ENCODE measurements at places on chromosomes 6 and 20.

- peaks cover 7% of the 10 kb centered on the region for H3K27me3 ChIP-seq
- DNase-seq: no peak
- H3K27ac ChIP-seq: peak overlapping the region; percentile 64
- no peak overlapping the region for H3K4me3 ChIP-seq
These were observed 9.2 kb downstream of the CST3 start for GRCh38 chr20:23628402-23629016.

DNA sequence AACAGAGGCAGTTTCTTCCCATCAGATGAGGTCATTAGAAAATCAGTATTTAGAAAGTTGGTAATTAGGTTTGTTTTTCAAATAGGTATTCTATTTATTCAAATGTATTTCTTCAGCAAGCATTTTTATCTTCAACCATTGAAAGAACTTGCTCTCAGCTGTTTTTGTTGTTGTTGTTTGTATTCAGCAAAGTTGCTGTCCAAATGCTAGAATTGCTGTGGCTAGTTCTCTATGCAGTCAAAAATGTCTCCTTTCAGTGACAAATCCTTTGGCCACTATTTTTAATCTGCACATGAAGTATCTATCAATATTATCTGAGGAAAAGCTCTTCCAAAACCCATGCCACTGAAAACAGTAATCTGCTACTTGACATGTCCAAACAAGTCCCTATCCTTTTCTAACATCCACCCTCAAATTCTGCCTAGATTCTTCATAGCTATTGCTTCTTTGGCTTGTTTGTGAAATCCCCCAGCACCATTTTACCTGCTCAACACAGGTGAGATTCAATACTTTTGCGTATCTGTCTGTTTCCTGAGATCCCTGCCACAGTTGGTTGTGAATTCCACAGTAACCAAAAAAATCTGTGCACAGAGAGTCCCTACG is 1005.4 kb downstream of the GRIK2 start:
- no peak overlapping the region for H3K4me3 ChIP-seq
- H3K27me3 ChIP-seq: no peaks in the 10 kb centered on the region
- H3K36me3 ChIP-seq: no peaks in the 10 kb centered on the region
- H3K4me1 ChIP-seq: peaks cover 5% of the 10 kb centered on the region
- no peak for DNase-seq
- H3K27ac ChIP-seq: no peak overlapping the region

DNA sequence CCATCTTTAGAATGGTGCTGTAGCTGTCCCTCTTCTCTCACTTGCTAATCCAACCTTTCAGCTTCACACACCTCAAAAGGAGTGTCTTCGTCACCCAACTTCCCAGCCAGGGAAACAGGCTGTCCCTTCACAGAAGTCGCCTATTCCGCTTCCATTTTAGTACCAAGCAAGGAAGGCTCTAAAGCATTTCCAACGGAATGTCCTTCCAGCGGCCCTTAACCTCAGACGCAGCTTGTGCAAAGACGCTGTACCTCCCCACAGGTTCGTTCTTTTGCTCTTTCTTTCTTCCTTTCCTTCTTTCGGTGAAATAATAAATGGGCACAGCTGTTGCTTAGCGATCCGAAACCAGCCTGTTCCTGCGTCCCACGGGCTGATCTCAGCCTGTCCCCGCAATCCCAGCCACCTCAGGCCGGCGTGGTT is 1.5 kb downstream of the PTPRT start:
- peaks cover 84% of the 10 kb centered on the region for H3K27me3 ChIP-seq
- no peak overlapping the region for H3K27ac ChIP-seq
- DNase-seq: no peak
- no peaks in the 10 kb centered on the region for H3K36me3 ChIP-seq
- peak overlapping the region; percentile 60 for H3K4me3 ChIP-seq

DNA sequence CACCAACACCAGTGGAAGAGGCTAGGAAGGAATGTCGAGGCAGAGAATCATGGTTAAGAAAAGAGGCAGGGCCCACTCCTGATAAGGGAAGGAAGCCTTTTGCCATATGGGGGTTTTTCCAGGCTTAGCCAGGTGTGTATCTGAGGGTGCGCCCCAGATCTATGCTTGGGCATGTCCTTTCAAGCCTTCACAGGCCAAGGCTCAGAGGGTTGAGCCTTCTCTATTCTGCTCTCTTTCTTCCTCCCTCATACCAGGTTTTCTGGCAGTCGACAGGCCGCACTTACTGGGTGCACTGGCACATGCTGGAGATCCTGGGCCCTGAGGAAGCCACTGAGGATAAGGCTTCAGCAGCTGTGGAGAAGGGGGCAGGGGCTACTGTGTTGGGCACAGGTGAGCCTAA is 4.7 kb downstream of the CUL9 start:
- no peak for DNase-seq
- H3K36me3 ChIP-seq: peaks cover 42% of the 10 kb centered on the region
- no peak overlapping the region for H3K27ac ChIP-seq
- no peak overlapping the region for H3K4me3 ChIP-seq
- H3K27me3 ChIP-seq: no peaks in the 10 kb centered on the region
- peaks cover 22% of the 10 kb centered on the region for H3K4me1 ChIP-seq

DNA sequence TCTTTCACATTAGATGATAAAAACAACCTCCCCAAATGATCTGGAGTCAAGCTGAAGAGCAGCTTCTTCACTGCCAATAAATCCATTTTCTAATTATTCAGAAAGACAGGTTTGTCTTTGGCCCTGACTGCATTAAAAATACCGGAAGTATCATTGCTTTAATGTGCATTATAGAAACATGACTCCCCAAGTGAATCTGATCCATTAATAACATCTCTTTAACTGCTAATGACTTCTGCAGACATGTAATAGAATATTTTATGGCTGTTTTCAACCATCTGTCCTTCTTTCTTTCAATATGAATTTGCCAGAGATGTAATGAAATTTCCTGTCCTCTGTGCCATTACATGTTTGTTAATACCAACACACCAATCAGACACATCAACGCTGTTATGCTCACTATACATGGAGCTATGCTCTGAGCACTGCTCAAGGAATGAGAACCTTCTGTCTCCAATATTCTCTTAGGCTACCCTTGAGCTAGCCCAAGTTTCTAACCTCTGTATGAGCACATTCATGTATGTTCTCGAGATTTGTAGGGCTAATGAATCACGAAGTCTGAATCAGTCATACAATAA is 87.8 kb downstream of the LYRM4 start:
- no peak overlapping the region for H3K4me3 ChIP-seq
- DNase-seq: no peak
- peaks cover 76% of the 10 kb centered on the region for H3K4me1 ChIP-seq
- H3K27ac ChIP-seq: no peak overlapping the region
- peaks cover 5% of the 10 kb centered on the region for H3K27me3 ChIP-seq

- peaks cover 24% of the 10 kb centered on the region for H3K4me1 ChIP-seq
- H3K27me3 ChIP-seq: peaks cover 4% of the 10 kb centered on the region
- H3K4me3 ChIP-seq: no peak overlapping the region
- DNase-seq: no peak
- H3K27ac ChIP-seq: no peak overlapping the region
These were observed 56.8 kb downstream of the UTRN start for GRCh38 chr6:144341831-144342527.

GRCh38 chr6:35096129-35096862 is 44.8 kb downstream of the TCP11 start:
- peaks cover 40% of the 10 kb centered on the region for H3K4me1 ChIP-seq
- H3K27ac ChIP-seq: peak overlapping the region; percentile 29
- H3K4me3 ChIP-seq: no peak overlapping the region
- no peaks in the 10 kb centered on the region for H3K36me3 ChIP-seq
- no peaks in the 10 kb centered on the region for H3K27me3 ChIP-seq

GRCh38 chr20:20783450-20783849 is 71.0 kb upstream of the RALGAPA2 start:
- peaks cover 5% of the 10 kb centered on the region for H3K36me3 ChIP-seq
- H3K27ac ChIP-seq: no peak overlapping the region
- peaks cover 5% of the 10 kb centered on the region for H3K27me3 ChIP-seq
- peaks cover 18% of the 10 kb centered on the region for H3K4me1 ChIP-seq
- no peak for DNase-seq
- H3K4me3 ChIP-seq: no peak overlapping the region

DNA sequence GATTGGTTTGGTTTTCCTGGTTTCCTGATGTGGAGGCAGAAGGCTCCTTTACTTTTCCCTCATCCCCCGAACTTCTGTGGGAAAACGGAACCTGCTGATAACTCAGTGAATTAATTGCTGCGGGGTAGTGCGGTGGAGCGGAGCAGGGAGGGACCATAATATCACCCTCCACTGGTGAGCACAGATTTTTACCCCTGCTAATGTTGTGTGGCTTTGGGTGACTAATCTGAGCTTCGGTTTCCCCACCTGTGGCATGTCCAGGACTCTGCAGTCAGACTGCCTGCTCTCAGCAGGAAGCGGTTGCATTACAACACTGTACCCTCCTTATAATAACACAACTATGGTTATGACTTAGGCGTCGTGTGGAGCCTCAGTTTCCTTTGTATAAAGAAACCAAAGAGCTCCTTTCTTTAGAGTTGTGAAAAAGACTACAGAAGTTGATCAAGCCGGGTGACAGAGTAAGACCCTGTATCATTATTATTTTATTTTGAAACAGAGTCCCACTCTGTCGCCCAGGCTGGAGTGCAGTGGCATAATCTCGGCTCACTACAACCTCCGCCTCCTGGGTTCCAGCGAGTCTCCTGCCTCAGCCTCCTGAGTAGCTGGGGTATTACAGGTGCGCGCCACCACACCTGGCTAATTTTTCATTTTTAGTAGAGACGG is 2.2 kb upstream of the ID1 start:
- H3K36me3 ChIP-seq: peaks cover 6% of the 10 kb centered on the region
- H3K4me3 ChIP-seq: peak overlapping the region; percentile 64
- peaks cover 29% of the 10 kb centered on the region for H3K4me1 ChIP-seq
- peak; percentile 16 for DNase-seq

GRCh38 chr6:82693094-82693493 is 329.5 kb downstream of the TPBG start:
- no peaks in the 10 kb centered on the region for H3K36me3 ChIP-seq
- no peak overlapping the region for H3K27ac ChIP-seq
- H3K27me3 ChIP-seq: peaks cover 8% of the 10 kb centered on the region

DNA sequence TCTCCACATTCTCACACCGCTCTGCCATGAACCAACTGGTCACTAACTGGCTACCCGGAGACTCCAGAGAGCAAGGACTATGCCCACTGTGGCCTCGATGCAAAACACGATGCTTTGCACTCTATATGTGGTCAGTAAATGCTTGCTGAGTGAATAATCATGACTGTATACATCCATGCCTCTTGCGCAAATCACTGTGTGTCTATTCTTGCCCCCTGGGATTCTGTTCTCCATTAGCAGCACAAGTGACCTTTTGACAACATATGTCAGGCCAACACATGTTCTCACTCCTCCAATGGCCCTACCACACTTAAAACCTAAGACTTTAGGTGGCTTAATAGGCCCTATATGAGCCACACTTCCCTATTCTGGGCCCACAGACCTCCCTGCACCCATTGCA is 16.9 kb downstream of the KIF16B start:
- peaks cover 13% of the 10 kb centered on the region for H3K36me3 ChIP-seq
- DNase-seq: no peak
- H3K4me1 ChIP-seq: peaks cover 41% of the 10 kb centered on the region
- no peak overlapping the region for H3K27ac ChIP-seq
- peaks cover 3% of the 10 kb centered on the region for H3K27me3 ChIP-seq

DNA sequence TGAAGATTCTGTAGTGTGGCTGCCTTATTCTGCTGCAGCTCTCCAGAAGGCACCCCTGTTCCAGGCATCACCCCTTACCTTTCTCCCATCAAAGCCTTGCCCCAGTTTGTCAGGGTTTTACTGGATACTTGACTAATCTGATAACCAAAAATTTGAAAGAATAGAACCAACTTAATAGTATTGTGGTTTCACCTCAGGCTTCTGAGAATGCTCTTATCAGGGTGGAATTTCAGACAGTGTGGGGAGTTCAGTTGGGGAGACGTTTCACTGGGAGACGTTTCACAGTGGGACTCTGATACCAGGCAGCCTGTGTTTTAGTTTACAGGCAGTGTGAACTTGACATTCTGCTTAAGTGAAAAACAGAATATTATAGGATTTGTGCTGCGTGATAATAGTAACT is 50.5 kb downstream of the SCAND1 start:
- H3K36me3 ChIP-seq: peaks cover 59% of the 10 kb centered on the region
- H3K27me3 ChIP-seq: no peaks in the 10 kb centered on the region
- H3K27ac ChIP-seq: no peak overlapping the region

DNA sequence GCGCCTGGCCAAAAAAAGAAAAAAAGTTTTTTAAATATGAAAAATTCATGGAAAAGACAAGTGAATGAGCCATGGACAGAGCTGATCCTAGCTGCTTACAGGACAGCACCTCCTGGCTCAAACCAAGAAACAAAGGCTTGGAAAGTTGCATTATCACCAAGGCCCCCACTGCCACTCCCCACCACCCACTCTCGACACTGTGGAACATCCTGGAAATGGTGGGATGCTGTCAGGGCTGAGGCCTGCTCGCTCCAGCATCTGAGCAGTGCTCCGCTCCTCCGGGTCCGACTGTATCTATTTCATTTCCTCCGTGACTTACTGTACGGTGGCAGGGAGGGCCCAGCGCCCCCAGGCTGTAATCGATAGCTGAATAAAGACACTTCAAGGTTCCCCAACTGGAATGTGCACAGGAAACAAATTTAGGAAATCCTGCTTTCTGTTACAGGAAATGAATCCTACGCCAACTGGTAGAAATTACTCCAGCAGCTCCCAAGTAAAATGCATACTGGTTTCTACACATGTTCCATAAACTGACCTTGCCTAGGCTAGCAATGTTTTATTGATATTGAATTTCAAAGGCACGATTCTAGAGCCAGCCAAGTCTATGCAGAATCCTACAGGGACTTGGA is 109.5 kb upstream of the NFATC2 start:
- H3K4me1 ChIP-seq: peaks cover 42% of the 10 kb centered on the region
- DNase-seq: no peak
- peaks cover 40% of the 10 kb centered on the region for H3K36me3 ChIP-seq
- peak overlapping the region; percentile 75 for H3K27ac ChIP-seq
- no peak overlapping the region for H3K4me3 ChIP-seq

- no peak overlapping the region for H3K4me3 ChIP-seq
- DNase-seq: no peak
- H3K27me3 ChIP-seq: peaks cover 2% of the 10 kb centered on the region
- H3K4me1 ChIP-seq: no peaks in the 10 kb centered on the region
- H3K36me3 ChIP-seq: no peaks in the 10 kb centered on the region
- no peak overlapping the region for H3K27ac ChIP-seq
These were observed 30.1 kb upstream of the IBTK start for GRCh38 chr6:82277686-82278085.

- no peak overlapping the region for H3K27ac ChIP-seq
- no peaks in the 10 kb centered on the region for H3K36me3 ChIP-seq
- H3K4me1 ChIP-seq: no peaks in the 10 kb centered on the region
- no peak overlapping the region for H3K4me3 ChIP-seq
- no peaks in the 10 kb centered on the region for H3K27me3 ChIP-seq
These were observed 296.1 kb downstream of the TENT5A start for GRCh38 chr6:81456416-81456815.

GRCh38 chr20:21493049-21493448 is 20.8 kb downstream of the NKX2-2 start:
- no peaks in the 10 kb centered on the region for H3K36me3 ChIP-seq
- no peak overlapping the region for H3K27ac ChIP-seq
- peaks cover 44% of the 10 kb centered on the region for H3K27me3 ChIP-seq
- no peak overlapping the region for H3K4me3 ChIP-seq

DNA sequence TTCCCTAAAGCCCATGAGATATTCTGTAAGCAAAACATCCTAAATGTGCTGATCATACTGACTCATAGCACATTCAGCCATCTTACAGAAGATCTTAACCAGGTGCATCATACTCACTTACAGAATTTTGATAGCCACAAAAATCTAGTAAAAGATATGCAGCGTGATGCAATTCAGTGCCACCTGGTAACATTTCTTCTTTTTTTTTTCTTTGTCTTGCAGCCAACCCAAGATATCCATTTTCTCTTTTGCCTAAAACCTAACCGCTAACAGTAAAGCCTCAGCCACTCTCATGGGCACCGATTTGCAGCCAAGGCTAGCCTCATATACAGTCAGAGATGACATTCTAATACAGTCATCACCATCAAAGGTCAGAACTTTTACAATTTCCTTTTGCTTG is 293.3 kb downstream of the HACE1 start:
- peaks cover 3% of the 10 kb centered on the region for H3K27me3 ChIP-seq
- no peak overlapping the region for H3K4me3 ChIP-seq
- H3K4me1 ChIP-seq: no peaks in the 10 kb centered on the region
- H3K36me3 ChIP-seq: no peaks in the 10 kb centered on the region
- no peak for DNase-seq
- no peak overlapping the region for H3K27ac ChIP-seq
